ENCODE measurements at places on chromosomes 7 and 10.

- DNase-seq, result no peak
Observed at GRCh38 chr7:45082831-45083331, 5.9 kb downstream of the NACAD start.

GRCh38 chr10:96830511-96831199, 1.4 kb upstream of the LCOR start:
- DNase-seq, result peak; percentile 84

DNA sequence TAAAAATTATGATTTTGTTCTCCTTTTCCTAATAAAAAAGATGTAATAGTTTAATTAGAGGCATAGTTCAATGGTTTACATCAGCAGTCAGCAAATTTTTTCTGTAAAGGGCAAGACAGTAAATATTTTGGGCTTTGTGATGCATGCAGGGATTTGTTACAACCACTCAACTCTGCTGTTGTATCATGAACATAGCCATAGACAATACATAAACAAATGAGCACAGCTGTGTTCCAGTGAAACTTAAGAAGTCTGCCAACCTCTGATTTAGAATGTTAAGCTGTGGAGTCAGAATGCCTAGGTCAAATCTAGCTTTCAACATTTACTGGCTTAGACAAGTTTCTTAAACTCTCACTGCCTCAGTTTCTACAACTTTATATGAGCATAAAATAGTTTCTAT, 31.6 kb downstream of the ASZ1 start:
- DNase-seq, result no peak

- DNase-seq, result no peak
Observed at GRCh38 chr7:40658729-40659128, 523.9 kb downstream of the SUGCT start.

- no peak for DNase-seq
Observed at GRCh38 chr7:33446551-33446950, 317.2 kb downstream of the BBS9 start.

DNA sequence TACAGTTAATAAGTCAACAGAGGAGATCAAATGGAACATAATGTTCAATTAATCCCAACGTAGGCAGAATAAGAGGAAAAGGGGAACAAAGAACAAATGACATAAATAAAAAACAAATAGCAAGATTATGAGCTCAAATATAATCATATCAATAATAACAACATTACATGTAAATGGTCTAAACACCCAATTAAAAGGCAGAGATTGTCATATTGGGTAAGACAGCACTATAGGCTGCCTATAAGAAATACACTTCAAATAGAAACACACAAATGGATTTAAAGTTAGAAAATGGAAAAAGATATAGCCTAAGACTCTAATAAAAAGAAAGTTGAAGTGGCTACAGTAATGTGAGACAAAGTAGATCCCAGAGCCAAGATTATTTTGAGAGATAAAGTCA, 126.4 kb upstream of the PTER start:
- no peak for DNase-seq

GRCh38 chr7:9691286-9691685, 1257.9 kb downstream of the NXPH1 start:
- no peak for DNase-seq

DNA sequence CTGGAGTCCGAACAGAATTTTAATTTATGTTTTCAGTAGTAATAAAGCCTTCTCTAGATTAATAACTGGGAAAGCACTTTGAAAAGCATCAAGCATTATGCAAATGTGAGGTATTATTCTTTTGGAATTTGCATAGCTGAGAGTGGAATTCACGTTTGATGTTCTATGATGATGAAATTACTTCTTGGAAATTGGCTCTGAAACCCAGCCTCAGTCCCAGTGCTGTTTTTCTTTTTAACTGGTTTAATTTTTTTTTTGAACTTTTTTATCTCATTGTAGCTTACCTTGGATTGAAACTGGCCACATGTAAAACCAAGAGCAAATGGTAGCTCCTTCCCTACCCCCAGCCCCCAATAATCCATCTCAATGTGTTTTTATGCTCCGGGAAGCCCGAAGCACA, 1.2 kb downstream of the TBXAS1 start:
- DNase-seq, result no peak

- no peak for DNase-seq
Observed at GRCh38 chr7:43943417-43944187, 17.4 kb downstream of the UBE2D4 start.

DNA sequence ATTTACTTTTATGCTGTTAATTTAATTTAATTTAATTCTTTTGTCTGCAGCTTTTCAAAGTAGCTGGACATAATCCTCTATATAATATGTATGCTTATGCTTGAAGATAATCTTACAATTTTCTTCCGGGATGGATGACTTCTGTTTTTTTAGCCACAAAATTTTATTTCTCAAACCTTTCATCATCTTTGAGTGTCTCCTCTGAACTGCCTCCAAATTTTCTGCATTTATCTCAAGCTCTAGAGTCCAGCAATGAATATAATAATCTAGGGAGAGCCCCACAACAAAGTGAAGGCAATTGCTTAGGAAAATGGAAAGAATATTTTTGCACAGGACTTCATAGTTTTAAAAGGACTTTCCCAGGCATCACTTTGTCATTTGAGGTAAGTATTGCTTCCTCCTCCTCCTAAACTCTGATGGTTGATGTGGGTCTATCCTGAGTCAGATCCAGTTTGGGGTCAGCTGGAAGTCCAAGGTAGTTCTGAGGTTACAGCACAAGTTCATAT, 53.7 kb upstream of the FAM3C start:
- no peak for DNase-seq

DNA sequence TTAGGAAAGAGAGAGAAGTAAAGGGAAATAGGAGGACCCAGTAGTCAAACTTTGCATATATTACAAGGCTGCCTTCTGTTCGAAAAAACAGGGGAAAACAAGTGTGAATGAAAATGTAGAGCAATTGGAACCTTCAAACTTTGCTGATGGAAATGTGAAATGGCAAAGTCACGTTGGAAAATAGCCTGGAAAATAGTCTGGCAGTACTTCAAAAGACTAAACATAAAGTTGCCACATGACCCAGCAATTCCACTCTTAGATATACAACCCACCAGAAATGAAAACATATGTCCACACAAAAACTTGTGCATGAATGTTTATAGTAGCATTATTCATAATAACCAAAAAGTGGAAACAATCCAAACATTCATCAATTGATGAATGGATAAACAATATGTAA, 78.6 kb upstream of the IFRD1 start:
- DNase-seq, result no peak

- DNase-seq, result no peak
Observed at GRCh38 chr10:100637785-100638184, 102.0 kb downstream of the HIF1AN start.

- DNase-seq, result no peak
Observed at GRCh38 chr10:70066190-70066589, 13.5 kb downstream of the MACROH2A2 start.

DNA sequence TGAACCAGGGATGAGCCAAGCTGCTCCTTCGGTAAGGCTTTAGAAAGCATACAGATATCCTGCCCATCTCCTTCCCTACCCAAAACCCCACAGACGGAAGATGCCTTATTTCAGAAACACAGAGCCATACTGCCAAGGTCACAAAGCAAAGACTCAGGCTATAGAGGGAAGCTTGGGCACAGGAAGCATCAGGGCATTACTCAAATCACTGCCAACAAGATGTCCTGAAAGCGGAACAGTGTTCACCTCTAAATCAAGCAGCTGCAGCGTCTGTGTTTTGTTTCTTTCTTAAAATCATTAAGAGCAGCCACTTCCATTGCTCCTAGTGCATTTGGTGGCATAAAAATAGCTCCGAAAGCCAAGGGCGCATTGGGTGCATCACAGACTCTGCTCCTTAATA, 307.3 kb downstream of the SORCS1 start:
- no peak for DNase-seq

GRCh38 chr10:120971671-120972070, 120.5 kb downstream of the WDR11 start:
- DNase-seq, result no peak

DNA sequence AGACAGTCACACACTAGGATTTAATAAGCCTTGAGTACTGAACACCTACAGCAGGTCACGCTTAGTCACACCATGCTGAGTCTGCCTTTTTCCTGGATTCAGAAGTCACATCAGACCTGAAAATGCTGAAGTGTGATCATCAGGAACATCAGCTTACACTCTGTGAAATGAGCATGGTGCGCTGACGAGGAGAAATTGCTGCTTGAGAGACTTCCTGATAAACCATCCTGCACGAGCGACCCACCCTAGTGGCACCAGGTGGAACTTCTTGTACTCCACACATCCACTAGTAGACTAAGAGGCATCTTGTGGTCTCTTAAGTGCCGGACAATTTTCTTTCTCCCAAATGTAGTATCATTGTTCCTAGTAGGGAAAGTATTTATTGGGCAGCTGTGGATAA, 51.8 kb upstream of the MRLN start:
- DNase-seq, result no peak

- no peak for DNase-seq
Observed at GRCh38 chr7:2647594-2648172, 15.9 kb downstream of the TTYH3 start.

DNA sequence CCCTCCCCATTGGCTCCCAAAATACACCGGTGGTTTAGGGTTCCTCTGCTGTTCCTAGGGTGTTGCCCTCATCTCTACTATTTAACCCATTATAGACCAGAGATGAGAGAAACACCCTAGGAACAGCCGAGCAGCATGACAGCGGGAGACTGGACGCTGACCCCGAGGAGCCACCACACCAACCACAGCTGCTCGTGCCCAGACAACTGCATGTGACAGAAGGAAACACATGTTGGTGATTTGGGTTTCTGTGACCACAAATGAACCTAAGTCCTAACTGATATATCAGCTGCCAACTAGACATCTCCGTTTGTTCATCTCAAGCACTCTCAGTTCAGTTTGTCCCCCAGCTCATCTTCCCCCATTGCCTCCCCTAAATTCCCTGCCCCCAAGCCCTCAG, 13.4 kb downstream of the CFAP43 start:
- no peak for DNase-seq

DNA sequence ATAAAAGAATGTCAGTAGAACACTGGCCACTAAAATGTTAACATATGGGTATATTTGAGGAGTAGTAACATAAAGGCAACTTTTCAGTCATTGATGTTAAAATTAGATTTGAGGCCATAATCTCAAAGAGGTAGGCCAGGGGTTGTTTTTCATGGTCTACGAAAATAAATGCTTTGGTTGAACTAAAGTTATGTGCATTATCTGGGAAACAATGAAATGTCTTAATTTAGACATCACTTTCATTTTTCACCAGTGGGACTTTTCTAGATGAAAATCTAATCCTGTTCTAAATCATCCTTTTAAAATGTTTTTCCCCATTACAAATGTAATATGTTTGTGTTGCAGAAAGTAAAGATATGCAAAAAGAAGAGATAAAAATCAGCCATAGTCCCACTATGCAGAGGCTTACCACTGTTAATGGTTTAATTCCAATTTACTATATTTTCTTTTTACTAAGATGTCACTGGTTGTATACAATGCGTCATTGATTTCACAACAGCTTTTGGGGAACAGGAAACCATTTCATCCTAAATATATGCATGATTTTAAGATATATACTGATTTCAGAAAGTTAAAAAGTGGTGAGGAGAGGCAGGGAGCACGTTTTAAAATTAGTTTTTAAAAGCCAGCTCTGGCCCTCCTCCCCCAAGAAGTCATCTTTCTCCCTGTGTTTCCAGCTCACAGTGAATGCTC, 64.3 kb downstream of the ARID5B start:
- DNase-seq, result no peak

DNA sequence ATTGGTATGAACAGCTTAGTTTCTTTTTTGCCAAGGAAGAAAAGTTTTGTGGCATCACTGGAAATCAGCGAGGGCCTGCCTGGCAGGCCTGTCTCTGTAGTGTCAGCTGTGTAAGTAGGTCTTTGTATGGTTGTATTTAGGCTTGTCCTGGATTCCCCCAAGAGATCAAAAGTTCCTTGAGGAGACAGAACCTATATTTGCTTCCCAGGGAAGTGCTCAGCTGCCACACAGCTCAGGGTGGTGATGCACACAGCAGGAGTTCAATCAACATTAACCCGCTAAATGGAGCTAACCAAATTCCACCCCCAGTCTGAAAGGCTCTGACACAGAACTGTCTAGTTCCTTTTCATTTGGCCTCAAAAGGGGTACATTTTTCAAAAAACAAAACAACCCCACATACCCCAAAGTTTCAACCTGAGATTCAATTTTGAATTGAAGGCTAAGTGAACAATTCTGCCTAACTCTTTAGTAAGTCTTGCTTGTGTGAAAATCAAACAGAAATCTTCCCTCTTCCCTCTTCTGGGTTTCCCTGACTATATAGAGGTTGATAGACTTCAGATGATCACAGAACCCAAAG, 124.4 kb downstream of the CLEC2L start:
- DNase-seq, result no peak

DNA sequence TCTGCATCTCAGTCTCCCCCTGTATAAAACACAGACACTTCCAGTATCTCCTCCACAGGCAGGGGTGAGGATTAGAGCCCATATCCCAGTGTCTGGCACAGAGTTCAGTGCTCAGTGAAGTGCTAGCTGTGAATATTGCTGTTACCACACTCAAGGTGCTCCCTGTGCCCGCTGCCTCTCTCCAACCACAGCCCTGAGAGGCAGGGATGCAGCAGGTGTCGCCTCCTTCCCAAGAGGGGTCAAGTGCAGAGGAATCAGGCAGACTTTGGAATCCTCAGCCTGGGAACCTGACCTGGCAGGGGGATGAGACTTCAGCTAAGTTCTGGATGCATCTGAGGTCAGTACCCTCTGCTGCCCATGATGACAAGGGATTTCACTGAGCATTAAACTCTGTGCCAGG, 163.1 kb downstream of the GFRA1 start:
- DNase-seq, result no peak

DNA sequence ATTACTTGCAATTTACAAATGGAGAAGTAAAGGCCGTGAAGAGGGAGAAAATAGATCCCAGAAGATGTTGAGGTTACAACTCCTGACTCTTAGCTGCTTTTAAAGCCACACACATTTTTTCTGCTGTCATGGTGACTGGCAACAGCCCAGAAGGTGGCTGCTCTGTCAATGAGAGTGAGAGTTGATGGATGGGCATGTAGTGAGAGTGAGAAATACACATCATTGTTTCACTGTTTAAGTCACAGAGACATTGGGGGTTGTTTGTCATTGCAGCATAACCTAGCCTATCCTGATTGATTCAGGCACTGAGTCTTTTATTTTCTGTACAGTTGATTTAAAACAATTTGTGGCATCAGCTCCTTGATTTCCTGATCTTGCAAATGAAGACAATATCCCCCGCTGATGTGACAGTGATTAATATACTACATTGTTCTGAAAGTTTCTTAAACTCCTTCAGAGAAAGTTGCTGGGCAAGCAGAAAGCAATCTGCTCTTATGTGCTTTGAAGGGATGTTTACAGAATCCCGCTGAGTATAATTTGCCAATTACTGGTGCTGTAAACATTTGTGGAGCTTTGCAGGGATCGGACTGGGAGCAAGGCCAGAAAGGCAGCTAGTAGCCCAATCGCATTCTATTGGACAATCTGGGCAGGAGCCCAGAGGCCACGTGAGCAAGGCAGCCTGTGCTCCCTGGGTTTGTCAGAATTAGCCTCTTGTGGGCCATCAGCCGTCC, 229.6 kb downstream of the PRPF18 start:
- DNase-seq, result no peak
